ENCODE measurements at places on chromosomes 7 and 10. TPM values are rescaled to one million over a fixed set of nuclear protein-coding genes. Genes with fewer than 3 reads are reported as not detected.

DNA sequence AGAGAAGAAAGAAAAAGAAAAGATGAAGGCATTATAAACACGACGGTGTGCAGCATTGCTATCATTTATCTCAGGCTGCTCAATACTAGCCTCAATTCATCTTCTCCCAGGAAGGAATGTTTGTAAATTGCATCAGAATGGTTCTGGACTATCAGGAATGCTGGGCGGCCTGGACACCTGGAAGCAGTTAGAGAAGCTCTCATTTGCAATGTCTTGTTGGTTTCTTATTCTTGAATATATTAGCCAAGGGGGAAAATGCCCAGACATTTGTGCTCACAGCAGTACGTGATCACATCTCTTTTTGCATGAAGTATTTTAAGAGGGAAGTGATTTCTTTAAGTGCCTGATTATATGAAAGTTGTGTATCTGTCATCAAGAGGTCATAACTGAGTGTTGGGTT is 85.6 kb upstream of the IMMP2L start:
- no peak for DNase-seq

GRCh38 chr7:2487586-2488271 is 11.5 kb upstream of the GRIFIN start:
- no peak for DNase-seq

The AZGP1 gene
- not detected for total RNA-seq

The CC2D2B gene
- not detected for total RNA-seq

DNA sequence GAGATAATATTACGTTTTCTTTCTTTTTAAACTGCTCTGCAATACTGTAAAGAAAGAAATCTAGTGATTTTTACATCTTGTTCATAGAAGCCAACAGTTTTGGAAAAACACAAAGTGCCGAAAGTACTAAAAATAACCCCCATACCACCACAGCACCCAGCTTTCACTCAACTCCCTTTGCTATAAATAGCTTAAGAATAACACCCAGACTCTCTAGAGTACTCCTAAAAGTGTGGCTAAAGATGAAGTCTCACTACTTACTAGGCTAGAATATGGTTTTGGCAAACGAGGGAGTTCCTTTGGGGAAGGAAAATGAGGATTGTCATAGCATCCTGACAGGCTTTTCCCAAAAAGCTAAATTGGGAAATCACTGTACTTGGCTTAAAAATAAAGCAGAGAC is 151.8 kb upstream of the ANK3 start:
- no peak for DNase-seq

The HGF gene
- total RNA-seq, result not detected

The ITGA8 gene
- total RNA-seq, result 0.12 TPM

DNA sequence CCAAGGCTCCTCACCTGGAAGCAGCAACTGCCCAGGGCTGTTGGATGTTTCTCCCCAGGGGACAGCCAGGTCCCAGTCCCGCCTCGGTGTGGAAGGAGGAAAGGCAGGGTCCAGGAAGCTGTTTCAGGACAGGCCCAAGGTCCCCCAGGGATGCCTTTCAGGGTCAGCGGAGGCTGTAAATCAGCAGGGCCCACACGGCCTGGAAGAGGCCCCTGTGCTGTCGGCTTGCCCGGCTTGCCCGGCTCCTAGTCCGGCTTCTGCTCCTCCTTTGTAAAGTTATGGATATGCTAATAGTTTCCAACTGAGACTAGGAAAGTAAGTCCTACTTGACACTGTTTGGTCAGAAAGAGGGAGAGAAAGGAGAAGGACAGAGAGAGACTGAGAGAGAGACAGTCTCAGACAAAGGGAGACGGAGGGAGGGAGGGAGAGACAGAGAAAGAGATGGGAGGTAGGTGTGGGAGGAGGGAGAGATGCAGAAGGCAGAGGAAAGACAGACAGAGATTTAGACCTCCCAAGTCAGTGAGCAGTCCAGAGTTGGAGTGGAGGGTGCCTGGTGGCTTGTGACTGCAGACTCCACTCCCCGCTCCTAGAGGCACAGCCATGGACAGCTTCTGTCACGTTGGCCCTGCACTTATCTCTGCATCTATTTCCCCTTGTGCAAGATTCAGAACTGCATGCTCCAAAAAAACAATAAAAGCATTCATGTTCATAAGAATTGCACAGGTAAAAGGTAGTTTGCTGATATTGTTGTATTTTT is 10.5 kb downstream of the IKZF1 start:
- DNase-seq, result no peak

DNA sequence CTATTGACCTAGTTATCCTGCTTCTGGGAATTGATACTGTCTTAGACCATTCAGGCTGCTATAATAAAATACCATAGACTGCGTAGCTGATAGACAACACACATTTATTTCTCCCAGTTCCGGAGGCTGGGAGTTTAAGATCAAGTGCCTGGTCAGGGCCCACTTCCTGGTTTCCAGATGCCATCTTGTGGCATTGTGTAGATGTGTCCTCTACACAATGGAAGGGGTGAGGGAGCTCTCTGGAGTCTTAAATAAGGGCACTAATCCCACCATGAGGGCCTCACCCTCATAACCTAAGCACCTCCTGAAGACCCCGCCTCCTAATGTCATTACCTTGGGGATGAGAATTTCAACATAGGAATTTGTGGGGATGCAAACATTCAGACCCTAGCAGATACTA is 62.4 kb downstream of the SLC35B4 start:
- peak; percentile 36 for DNase-seq

DNA sequence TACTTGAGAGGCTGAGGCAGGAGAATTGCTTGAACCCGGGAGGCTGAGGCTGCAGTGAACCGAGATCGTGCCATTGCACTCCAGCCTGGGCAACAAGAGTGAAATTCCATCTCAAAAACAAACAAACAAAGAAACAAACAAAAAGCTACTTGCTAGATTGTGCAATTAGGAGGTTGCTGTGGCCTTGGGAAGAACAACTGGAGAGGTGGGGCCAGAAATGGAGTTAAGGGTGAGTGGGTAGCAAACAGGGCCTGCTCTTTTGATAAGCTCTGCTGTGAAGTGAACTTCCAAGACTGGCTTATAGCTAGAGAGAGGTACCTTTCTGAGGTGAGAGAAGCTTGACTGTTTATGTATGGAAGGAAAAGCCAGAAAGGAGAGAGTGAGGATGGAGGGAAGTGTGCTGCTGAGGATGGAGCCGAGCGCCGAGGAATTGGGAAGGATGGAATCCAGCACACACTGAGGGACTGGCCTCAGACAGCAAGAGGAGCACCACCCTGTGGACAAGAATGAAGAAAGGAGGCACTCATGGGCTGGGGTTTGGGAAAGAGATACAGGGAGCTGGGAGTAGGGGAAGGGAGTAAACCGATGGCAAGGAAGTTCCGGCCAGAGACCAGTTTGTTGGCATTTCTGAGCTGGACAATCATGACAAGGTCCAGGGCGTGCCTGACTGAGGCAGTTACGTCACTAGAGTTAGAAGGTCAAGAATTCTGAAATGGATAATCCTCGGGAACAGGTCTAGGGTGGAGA is 7.0 kb upstream of the RPEL1 start:
- DNase-seq, result peak; percentile 56

GRCh38 chr10:26909753-26910152 is 49.0 kb upstream of the ABI1 start:
- DNase-seq, result no peak

The LDB3 gene
- 0.37 TPM for total RNA-seq

The FAS gene
- 0.31 TPM for total RNA-seq

The SFRP5 gene
- total RNA-seq, result not detected

The PDCD4 gene
- 10.8 TPM for total RNA-seq

DNA sequence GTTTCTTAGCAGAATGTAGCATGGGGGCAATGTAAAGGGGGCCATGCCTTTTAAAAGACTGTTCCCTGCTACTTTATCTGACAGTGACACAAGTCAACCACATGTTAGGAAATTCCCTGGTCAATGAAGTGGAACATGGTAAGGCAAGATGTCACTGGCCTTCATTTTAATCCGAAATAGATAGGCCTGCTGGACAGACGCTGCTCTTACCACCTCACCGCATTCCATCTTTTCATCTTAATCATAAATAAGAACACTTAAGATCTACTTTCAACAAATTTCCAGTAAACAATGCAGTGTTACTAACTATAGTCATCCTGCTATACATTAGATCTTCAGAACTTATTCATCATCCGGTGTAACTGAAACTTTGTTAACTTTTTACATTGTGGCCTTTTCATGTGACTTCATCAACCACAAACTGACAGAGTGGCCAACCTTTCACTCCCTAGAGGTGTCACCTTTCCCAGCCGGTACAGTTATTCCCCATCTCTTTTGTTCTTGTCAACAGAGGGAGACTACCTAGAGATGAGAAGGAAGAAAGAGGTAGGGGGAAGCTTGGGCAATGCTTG is 15.6 kb downstream of the ASB4 start:
- DNase-seq, result no peak

- no peak for DNase-seq
Measured at GRCh38 chr10:57262892-57263291, 901.8 kb upstream of the ZWINT start.

The SKIDA1 gene
- 22.3 TPM for total RNA-seq

DNA sequence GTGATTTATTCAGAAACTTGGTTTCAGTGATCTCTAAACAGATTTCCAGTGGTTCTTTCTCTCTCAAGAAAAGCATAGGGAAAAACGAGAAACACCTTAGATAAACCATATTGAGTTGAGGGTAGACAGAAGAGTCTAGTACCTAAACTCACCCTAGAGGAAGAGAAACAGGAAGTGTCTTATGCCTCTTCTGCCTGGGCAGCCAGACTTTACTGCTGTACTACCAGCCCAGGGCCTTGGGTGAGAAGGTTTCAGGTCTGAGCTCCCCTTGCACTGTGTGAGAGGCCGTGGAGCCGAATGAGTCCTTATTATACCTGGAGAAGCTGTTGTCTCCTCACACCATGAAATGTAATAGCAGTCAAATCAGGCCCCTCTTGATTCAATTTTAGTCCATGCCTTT is 18.2 kb downstream of the HIF1AN start:
- DNase-seq, result no peak

The ADIRF gene
- total RNA-seq, result not detected

DNA sequence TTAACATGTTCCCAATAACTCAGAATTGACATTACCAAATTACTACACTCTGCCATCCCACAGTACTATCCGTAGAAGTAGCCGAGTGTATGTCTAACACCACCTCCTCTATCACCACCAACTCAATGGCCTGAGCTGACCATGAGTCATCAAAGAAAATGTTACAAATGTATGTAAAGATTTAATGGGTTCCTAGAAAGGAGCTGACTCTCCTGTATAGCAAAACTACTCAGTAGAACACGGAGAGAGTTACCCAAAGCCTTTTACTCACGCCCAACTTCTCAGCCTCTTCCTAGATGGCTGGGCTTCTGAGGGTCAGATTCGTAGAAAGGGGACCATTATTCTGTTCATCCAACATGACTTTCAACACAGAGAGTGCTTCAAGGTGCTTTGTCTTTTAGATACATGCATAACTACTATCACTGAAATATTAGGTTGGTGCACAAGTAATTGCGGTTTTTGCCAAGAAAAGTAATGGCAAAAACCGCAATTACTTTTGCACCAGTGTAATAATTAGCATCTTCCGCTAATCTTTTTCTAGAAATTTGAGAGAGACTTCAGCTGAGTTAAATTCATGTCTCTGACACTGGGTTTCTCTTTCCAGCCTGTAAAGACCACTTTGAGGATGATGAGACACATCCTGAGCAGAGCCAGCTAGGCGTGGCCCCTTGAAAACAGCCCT is 24.0 kb upstream of the NANOS1 start:
- DNase-seq, result no peak

DNA sequence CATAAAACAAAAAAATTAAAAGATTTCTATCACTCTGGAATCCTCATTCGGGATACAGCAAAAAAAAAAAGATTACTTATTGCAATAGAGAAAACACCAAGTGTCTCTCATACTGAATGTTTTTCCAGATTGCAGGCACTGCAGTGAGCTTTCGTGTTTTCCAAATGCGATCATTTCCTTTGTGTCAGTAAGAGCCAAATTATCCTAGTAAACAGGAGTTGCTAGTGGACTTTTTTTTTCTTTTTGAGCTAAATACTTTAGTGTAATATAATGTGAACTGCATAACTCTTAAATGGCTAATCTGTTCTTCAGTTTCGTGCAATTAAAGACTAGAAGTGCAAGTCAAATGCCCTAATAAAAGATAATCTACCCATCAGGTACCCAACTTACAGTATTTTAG is 44.4 kb upstream of the TOMM7 start:
- no peak for DNase-seq

GRCh38 chr10:21516242-21517131 is 9.0 kb downstream of the SKIDA1 start:
- DNase-seq, result peak; percentile 75

DNA sequence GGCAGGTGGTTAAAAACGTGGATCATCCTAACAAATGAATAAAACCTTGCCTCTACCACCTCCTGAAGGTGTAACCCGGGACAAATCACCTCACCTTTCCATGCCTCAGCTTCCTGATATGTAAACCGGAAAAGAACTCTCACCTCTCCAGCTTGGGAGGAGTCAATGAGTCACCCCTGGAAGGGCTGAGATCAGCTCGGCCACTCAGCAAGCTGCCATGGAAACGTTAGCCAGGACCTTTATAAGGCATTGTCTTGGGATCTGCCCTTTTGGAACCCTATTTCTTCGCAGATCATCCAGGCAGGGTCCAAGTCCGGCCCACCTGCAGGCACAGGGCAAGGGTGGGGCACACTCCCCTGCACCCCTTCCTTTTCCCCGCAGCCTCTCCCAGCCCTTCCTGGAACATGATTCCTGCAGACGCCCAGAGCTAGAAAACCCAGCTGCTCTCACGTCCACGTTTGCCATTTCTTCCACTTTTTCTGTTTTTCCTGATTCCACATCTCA is 81.6 kb upstream of the PFKP start:
- DNase-seq, result no peak

DNA sequence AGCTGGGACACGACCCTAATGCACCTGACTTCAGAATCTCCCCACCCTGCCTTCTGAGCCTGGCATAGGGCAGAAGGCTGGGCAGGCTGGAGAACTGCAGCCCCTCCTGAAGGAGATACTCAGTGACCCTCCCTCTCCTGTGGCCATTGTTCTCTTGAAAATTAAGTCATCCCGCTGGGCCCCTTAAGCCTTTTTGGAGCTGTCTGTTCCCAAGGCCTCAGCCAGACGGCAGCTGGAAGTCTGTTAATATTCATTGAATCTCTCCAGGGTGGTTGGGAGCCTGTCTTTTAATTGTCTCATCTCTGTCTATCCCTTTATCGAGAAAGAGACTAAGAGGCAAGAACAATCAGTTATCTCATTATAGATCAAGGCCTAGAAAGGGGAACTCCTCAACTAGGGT is 118.1 kb upstream of the PCBD1 start:
- DNase-seq, result no peak

- no peak for DNase-seq
Measured at GRCh38 chr7:74284781-74285259, 4.4 kb upstream of the CLIP2 start.

GRCh38 chr7:43516581-43517342 is 66.1 kb upstream of the STK17A start:
- DNase-seq, result no peak
